ENCODE measurements at places on chromosomes 7 and 10.

GRCh38 chr7:84230491-84230890 lies 35.9 kb upstream of the SEMA3A start:
- DNase-seq, result no peak

GRCh38 chr7:29844559-29844958 lies 38.3 kb downstream of the WIPF3 start:
- no peak for DNase-seq

DNA sequence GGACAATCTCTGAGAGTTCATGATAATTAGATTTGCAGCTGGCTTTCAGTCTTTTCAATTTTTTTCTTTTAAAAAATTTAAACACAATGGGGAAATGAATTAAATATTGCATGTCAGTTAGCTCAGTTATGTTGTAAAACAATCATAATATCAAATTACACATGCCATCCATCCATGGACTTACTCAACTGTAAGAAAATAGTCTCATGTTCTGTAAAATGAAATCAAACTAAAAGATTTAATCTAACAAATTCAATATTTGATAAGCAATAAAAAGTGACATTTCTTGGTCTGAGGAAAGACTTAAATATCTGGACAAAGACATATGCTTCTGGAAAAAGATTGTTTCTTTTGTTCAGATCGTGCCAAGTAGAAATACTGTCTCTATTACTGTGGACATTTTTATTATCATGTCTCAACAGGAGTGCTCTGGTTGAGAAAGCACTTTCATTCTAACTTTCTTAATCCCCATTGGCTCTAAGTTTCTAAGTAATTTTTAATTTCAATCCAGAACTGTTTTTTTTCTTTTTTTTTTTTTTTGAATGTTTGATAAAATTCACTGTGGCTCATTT lies 179.2 kb upstream of the FAM3C start:
- DNase-seq, result no peak

DNA sequence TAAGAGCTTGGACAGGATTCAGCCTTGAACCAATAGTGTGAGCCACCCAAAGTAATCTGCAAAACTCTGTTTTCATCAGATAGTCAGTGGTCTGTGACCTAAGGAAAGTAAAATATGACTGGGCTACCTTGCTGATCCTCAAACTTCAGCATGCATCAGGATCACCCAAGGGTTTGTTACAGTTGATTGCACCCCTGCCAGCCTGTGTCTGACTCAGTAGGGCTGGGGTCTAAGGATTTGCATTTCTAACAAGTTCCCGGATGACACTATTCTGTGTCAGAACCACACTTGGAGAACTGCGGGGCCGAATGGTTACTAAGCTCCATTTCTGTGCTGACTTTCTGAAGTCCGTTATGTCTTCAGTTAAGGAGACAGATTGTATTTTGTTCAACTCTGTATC lies 40.6 kb upstream of the TSPAN13 start:
- DNase-seq, result no peak

GRCh38 chr7:109456116-109456515 lies 886.4 kb downstream of the DNAJB9 start:
- DNase-seq, result no peak

DNA sequence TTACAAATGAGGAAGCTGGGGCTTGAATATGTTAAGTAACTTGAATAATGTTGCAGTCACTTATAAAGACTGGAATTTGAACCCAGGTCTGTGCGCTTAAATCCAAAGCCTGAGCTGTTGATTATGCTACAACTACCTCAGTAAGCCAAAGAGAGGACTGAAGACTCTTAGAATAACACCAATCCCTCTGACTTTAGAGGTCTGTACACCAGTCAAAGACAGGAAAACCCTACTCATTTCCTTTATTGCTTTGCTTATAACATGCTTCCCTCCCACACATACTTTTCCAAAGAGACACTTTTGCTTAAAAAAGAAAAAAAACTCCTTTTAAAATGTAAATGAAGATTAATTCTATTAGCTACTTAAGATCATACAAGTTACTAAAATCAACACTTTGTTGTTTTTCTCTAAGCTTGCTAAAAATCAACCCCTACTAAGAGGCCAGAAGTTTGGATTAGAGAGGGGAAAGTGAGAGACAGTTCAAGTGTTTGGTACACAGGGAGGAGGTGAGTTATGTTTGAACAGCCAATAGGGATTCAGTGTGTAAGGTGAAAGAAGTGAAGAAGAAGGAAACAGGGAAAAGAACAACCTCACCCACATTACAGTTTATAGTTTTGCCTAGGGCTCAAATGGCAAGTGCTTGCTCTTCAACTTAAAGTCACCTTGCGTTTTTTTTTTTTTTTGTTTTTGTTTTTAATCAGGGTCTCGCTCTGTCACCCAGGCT lies 74.8 kb downstream of the MDH2 start:
- no peak for DNase-seq

GRCh38 chr7:68691261-68692216 lies 906.7 kb upstream of the AUTS2 start:
- no peak for DNase-seq

- no peak for DNase-seq
These were observed 70.5 kb downstream of the ITGB1 start for GRCh38 chr10:32887481-32887880.

- no peak for DNase-seq
These were observed at the start of gene CDK6 for GRCh38 chr7:92836489-92836999. Gene CDK6 (minus strand): TSS chr7:92836573. CDS start chr7:92833323, 3,250 bp downstream.

DNA sequence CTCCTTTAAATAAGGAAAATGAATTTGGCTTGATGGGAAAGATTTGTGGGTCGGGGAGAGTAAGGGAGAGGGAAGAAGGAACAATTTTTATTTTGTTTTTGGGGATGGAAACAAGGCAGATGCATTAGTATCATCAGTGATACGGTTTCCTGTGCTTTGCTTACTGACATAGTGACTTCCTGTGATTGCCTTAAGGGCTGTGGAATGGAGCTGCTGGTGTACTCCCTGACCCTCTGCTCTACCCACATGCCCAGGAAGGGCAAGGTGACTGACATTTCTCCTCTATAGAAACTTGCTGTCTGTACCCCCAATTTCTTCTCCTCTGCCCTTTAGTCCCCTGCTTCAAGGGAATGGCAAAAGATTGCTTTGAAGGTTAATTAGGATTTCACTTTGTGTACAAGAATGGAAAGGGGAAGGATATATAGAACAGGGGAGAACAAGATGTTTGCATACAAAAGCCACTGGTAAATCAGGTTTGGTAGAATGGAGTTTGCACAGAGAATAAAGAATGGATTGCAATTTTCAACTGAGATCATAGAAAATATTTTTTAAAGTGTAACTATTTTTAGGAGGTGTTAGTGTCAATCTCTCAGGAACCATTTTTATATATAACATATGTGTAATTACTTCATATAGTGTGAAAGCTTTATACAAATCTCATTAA lies 129.0 kb upstream of the AGR3 start:
- no peak for DNase-seq

DNA sequence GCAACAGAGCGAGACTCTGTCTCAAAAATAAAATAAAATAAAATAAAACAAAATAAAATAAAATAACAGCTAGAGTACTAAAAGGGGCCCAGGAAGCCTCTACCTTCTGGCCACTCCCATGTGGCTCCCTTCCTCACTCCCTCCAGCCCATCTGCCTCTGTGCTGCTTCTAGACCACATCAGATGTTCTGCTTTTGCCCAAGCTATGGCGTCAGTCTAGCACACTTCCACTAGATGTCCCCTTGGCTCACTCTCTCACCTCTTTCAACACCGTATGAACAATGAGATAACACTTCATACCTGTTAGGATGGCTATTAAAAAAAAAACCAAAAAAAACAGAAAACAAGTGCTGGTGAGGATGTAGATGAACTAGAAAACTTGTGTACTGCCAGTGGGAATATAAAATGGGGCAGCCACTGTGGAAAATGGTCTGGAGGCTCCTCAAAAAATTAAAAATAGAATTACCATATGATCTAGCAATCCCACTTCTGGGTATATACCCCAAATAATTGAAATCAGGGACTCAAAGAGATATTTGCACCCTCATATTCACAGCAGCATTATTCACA lies 132.3 kb downstream of the ARHGAP22 start:
- DNase-seq, result no peak

DNA sequence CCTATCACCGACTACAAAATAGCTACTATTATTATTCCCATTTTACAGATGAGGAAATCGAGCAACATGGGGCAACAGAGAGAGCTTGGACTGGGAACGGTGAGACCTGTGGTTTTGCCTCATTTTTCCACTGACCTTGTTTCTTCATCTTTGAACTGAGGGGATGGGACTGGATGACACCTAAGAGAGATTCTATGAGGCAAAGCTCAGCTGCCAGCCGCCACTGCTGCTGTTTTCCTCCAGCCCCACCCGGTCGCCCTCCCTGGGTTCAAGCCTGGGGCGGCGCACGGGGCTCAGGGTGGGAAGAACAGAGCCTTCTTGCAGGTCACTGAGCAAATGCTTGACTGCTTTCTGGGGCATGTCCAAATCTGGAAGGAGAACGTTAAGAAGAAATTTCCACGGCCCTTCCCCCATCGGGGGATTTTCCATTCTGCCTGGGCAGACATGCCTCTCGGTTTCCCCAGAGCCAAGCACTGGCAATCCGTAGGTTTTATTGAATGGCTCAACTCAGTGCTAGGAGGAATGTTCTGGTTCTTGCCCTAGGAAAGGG lies 12.3 kb downstream of the DDIT4 start:
- DNase-seq, result no peak

DNA sequence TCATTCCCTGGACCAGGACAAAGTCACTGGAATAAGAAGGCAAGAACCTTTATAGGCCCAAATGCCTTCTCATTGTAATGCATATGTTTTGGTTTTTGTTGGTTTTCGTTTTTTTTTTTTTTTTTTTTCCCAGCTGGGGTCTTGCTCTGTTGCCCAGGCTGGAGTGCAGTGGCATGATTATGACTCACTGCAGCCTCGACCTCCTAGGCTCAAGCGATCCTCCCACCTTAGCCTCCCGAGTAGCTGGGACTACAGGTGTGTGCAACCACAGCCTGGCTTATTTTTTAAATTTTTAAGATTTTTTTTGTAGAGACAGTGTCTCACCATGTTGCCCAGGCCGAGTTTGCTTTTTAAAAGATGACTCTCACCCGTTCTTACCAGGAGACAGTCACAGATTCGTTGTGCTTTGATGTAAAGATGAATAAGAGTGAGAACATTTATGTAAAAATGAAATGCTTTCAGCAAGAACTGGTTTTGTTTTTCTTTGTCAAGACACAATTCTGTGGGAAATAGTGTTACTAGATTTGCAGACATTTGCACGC lies 7.6 kb downstream of the IQCE start:
- no peak for DNase-seq

DNA sequence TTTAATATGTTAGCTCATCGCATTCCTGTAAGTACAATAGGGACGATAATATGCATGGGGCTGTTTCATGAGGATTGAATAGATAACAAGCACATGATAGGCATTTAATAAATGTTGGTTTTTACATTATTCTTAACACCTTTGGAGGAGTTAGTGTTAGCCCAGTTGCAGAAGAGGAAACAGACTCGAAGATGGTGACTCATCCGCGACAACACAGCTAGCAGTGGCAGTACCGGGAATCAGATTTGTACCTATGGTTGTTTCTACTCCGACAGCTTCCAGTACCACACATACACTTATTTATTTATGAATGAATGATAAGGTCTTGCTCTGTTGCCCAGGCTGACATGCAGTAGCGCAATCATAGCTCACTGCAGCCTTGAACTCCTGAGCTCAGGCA lies 2.9 kb downstream of the LRMDA start:
- no peak for DNase-seq

GRCh38 chr10:117945651-117946050 lies 101.1 kb downstream of the RAB11FIP2 start:
- no peak for DNase-seq

- no peak for DNase-seq
These were observed 394.6 kb downstream of the SDK1 start for GRCh38 chr7:3695602-3696001.

DNA sequence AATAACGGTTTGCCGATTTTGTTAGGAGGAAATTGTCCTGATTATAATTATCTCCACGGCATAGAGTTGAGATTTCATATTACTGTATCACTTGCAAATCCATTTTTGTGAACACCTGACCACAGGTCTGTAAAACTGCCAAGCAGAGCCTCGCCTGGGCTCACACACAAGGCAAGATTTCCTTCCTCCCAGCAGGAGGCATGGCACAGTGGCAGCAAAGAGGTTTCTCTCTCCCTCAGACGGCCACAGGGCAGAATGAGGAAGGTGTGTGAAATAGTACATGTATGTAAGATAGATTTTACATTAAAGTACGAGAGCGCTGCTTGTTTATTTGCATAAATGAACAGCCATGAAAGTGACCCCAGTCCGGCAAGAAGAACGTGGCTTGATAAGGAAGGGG lies 130.1 kb downstream of the CELF2 start:
- DNase-seq, result no peak

- DNase-seq, result no peak
These were observed 143.1 kb downstream of the ZNF365 start for GRCh38 chr10:62517252-62517651.

- DNase-seq, result no peak
These were observed 81.8 kb upstream of the CREB5 start for GRCh38 chr7:28330384-28331070.

- DNase-seq, result no peak
These were observed 268.6 kb downstream of the SEC23IP start for GRCh38 chr10:120161111-120161510.

DNA sequence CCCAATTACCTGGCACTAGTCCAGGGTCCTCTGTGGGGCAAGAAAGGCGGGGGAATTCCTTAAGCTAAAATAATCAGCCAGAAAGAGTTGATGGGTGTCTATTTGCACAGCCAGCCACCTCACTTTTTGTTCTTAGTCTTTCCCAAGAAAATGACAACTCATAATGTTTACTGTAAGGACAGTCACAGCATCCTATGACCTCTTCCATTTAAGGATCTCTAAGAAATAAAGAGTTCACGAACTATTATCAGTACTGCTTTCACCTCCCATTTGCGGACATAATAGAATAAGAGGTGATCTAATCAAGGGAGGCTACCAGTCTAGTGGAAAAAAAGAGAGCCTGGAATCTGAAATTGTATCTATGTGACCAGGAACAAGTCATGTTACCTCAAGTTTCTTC lies 72.4 kb upstream of the LRRC17 start:
- no peak for DNase-seq

- DNase-seq, result no peak
These were observed 316.3 kb downstream of the PARD3 start for GRCh38 chr10:34498821-34499220.

- no peak for DNase-seq
These were observed 5.8 kb downstream of the FLNC start for GRCh38 chr7:128835790-128836641.

DNA sequence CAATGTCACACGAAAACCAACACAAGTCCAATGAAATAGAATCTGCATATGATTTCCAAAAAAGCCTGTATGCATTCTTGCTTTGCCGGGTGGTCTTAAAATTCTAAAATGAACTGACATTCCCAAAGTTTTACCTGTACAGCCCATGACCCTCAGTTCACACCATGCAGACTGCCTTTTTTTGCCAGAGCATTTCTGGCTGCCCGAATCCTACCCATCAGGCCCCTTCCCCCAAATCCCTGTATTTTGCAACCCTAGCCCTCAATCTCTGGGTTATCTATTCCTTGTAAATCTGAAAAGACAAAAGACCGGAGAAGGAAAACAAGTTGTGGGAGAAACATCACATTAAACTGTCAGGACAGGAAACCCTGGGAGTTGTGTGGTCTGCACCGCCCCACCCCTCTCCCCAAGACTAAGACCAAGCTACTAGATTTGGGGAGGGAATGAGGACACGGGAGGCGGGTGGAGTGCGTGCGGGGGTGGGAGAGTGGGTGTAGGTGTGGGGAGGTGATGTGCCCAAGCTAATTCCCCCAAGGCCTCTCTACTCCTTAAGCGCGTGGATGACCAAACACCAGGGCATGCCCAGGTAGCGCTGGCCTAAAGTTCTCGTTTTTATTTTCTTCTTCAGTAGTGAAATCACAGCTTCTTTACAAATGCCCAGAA lies 1.4 kb downstream of the JCAD start:
- no peak for DNase-seq
